HCT116 (cell line): ENCODE measurements at places on chromosomes 4 and X. TPM values are rescaled to one million over a fixed set of nuclear protein-coding genes. Genes with fewer than 3 reads are reported as not detected.

The MAML3 gene
- total RNA-seq = 3.1 TPM

The ZBED1 gene
- total RNA-seq = 21.0 TPM

The UGT2A3 gene
- total RNA-seq = not detected

DNA sequence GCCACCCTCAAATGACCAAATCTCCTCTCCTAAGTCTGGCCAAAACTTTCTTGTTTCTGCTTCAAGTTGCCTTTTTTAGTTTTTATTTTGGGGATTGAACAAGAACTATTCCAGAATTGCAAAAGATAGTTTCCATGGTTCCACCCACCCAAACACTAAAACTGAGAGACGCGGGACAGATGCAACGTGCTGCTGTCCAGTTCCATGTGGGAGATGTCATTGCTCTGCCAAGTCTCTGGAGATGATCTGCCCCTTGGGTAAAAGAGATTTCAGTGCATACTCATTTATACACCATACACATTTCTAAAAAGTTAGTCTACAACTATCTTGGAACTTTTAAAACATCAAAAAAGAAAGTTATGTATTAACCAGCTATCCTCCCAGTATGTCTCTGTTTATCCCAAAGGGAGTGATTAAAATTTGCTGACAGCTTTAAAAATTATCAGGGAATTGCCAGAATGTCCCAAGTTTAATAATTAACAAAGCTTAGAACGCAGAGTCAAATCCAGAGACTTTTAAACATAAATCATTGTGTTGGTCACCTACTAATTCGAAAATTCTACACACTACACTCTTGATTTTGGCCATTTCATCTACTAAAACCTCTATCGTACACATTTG is 3.2 kb downstream of the MAOB start:
- no peak for DNase-seq
- no peaks in the 10 kb centered on the region for H3K36me3 ChIP-seq
- peaks cover 19% of the 10 kb centered on the region for H3K4me1 ChIP-seq

DNA sequence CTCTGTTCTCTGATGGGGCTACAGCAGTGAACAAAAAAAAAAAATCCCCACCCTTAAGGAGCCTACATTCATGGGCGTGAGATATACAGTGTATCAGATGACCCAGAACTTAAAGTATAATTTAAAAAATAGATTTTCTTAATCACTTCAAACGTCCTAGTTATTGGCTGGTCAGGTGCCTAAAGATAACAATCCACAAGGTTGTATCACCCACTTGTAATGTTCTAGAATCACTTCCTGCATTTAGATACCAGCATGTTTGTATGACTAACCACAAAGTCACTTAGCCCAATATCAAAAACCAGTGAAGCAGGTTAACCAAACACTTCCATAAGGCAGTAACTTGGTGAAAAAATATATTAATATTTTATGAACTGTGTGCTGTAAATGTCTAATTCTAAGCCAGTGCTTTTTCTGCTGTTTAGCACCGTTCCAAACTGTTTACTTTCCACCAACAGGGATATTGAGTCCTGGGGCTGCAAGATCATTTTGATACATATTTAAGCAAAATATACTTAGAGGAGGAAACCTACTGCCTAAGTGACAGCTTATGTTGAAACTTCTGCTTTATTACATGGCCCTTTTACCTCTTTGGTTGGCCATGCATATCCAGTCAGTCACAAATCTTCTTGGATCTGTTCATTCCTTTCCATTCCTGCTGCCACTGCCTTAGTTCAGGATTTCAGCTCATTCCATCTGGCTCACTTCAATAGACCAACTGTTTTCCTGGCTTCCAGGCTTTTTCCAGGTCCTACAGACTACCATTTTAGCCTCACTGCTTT is 43.3 kb downstream of the CD40LG start:
- no peaks in the 10 kb centered on the region for H3K27me3 ChIP-seq
- H3K36me3 ChIP-seq = no peaks in the 10 kb centered on the region
- H3K27ac ChIP-seq = no peak overlapping the region
- H3K4me3 ChIP-seq = no peak overlapping the region
- no peaks in the 10 kb centered on the region for H3K4me1 ChIP-seq

DNA sequence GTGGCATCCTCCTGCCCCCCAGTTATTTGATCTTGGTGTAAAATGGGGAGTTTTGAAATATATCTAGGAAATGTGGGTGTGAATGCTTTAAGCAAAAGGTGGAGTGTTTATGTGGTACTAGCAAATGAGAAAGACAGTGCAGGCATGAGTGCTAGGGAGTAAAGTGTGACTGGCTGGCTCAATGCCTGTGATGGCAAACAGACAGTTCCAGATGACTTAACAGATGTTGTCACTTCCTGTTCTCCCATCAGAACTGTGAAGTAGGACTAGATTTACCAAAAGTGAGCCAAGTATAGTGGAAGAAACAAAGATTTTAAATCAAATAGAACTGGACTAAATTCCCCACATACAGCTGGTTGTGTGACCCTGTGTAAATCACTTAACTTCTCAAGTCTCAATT is 8.4 kb upstream of the AMOT start:
- H3K36me3 ChIP-seq = no peaks in the 10 kb centered on the region
- no peak overlapping the region for H3K4me3 ChIP-seq
- no peak for DNase-seq
- H3K27ac ChIP-seq = no peak overlapping the region
